ENCODE measurements at places on chromosomes 3 and 15.

DNA sequence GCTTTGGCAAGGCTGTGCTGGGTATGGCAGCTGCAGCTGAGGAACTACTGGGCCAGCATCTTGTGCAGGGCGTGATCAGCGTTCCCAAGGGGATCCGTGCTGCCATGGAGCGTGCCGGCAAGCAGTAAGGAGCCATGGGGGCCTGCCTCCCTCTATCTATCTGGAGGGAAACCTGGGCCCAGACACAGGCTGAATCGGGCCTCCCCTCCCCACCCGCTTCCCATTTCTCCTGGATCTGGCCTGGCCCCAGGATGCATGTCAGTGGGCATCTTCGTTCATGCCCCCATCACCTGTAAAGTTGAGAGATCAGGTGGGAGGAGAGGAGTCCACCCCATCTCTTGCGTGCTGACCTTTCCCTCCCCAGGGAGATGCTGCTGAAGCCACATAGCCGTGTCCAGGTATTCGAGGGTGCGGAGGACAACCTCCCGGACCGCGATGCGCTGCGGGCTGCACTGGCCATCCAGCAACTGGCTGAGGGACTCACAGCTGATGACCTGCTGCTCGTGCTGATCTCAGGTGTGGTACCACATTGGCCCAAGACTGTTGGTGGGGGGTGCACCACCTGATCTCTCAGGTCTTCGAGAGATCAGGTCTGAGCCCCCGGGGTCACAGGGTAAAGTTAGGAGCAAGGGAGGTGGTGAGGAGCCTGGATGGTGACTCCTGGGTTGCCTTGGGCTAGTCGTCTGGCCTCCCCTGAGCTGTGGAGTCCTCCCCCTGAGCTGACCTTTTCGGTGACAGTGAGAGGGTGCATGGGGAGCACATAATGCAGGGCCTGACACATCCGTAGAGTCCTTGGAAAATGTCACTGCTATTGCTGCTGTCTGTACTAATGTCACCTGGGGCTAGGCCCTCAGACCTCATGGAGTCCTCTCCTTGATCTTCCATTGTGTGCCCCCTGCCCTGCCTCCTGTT lies 3.2 kb downstream of the GLYCTK start:
- DNase-seq, result no peak

- DNase-seq, result no peak
Measured at GRCh38 chr3:153282355-153282754, 120.3 kb downstream of the RAP2B start.

DNA sequence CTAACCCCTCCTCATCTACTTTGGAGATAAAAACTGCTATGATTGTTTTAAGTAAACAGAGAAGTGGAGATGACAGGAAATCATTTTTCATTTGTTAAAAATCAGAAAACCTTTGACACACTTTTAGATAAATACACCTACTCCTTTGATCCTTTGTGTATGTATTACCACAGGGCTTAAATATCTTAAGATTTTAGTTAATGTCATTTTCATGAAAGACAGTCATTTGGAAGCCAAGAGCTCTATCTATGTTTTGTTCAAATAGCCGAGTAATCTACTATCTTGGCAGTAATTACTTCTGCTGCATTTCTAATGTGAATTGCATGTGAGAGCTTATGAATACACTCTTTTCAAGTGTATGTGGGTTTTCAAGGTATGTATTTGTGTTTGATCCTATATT lies 2.0 kb downstream of the ARPP21 start:
- DNase-seq, result no peak

- DNase-seq, result no peak
Measured at GRCh38 chr15:58302832-58303231, 129.0 kb upstream of the LIPC start.

- no peak for DNase-seq
Measured at GRCh38 chr3:113600418-113601182, 68.2 kb downstream of the SIDT1 start.

DNA sequence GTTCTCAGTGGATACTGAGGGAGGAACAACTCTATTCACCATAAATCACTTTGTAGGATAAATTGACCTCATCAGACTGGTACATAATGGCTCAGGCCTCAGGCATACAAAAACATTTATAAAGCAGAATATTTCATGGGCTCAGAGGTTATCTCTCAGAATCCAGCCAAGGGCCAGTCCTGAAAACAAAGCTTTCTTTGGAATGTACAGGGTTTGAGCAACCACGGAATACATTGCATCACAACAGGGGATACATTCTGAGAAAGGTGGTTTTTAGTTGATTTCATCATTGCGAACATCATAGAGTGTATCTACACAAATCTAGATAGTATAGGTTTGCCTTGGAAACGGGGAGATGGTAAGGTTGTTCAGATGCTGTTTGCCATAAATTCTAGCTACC lies 33.4 kb upstream of the CTDSPL2 start:
- no peak for DNase-seq

DNA sequence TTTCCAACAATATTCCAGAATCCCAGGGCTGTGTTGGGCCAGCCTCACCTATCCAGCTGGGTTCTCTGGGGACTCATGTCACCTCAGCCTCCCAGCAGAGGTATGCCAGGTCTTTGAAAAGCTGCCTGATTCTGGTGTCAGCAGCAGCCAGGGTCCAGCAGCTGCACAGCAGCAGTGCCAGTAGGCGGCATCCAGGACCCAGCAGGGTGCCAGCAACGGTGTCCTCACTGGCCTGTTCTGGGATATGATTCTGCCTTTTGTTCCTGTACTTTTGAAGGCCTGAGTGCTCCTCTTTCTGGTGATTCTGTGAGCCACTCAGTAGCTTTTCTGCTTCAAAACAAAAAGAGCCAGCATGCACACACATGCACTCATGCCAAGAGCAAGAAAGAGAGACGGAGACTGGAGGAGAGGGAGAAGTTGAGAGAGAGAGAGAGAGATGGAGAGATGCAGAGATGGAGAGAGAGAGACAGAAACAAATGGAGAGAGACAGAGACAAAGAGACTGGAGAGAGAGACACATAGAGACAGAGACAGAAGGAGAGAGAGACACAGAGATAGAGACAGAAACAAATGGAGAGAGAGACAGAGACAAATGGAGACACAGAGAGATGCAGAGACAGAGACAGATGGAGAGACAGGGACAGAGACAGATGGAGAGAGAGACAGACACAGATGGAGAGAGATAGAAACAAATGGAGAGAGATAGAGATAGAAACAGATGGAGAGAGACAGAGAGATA lies 205.7 kb downstream of the UACA start:
- DNase-seq, result no peak

DNA sequence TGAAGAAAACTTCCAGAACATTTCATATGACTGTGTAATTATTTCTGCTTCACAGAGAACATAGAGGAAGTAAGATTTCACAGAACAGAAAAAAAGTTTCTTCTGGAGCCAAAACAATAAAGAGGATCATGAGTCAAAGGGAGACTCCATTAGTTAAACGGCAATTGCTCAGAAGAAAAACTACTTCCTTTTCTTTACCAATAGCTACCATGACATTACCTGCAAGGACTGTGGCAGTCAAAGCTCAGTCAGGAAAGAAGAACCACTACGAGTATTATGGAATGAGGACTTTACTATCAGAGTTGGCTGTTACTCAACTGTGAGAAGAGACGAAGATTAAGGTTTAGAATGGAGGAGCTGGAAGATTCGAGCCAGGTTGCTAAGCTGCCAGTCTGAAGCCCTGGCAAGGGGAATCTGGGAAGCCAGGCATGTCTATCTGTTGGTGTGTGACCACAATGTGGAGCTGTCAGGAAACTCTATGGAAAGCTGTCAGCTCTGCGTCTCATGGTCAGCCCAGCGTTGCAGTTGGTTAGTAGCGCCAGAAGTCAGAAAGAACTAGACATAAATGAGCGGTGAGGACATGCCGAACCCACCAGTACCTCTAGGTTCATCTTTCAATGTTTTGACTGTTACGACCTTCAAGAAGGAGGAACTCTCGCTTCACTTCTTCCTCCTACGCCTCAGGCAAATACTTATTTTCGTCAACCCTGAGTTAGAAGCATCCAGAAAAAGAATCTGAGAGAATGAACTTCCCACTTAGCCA lies 604.3 kb downstream of the FGF12 start:
- no peak for DNase-seq

GRCh38 chr3:73319179-73319769 lies 257.8 kb downstream of the EBLN2 start:
- DNase-seq, result no peak
